ENCODE measurements at places on chromosomes 3 and 15. TPM values are rescaled to one million over a fixed set of nuclear protein-coding genes. Genes with fewer than 3 reads are reported as not detected.

DNA sequence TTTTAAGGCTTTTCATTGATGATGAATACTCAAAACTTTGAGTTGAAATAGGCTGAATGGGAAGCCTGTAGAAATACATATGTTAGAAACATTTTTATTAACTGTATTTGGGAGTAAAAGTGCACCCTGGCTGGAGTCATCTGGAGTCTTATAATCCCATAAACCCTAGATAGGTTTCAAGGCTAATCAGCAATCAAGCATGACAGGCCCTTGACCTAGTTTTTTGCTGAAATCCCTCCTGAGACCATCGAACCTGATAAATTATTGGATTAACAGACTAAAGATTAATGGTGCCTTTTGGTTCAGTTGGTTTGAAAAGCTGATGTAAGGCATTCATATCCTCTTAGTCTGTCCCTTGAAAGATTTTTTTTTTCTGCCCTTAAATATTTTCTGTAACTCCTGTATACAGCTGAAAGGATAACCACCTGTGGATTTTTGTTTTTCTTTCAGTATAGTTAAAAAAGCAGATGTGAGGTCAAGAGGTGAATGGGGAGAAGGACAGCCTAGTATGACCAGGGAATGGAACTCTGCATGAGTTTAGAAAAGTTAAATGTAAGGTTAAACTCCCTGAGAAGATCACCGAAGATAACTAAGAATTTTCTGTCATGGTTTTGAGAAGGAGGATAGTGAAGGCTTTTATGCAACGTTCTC lies 69.4 kb upstream of the STXBP5L start:
- no peak for DNase-seq

GRCh38 chr3:26560081-26560480 lies 62.5 kb upstream of the LRRC3B start:
- no peak for DNase-seq

The COL6A5 gene
- not detected for total RNA-seq

DNA sequence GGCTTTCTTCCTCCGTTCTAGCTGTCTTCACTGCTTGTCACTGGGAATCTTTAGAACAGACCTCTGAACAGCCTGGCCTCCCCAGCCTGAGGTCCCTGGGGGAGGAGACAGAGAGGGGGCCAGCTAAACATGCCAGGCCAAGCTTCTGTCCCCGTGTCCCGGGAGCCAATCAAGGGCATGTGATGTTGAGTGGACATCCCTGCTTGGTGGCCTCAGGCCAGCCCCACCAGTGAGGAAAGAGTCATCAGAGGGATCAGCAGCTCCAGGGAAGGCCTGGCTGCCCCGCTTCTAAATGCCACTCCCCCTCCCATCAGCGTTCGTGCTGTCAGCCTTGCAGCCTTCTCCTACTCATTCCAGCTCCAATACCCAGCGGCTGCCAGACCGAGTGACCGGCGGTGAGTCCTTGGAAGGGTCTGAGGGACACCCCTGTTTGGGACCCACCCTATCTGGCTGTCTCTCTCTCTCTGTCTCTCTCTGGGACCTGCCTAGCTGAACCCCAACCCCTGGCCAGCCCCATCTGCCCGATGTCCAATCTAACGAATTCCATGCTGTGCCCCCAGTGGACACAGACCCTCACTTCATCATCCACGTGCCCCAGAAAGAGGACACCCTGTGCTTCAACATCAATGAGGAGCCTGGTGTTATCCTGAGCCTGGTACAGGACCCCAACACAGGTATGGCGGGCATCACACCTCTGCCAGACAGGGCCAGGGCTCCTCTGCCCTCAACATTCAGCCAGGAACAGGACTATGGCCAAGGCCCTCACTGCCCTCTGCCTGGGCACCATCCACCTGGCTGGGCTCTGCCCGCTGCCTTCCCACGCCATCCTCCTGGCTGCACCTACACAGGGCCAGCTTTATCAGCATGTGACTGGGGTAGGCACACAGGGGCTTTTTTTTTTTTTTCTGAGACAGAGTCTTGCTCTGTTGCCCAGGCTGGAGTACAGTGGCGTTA lies 6.6 kb upstream of the ITIH3 start:
- DNase-seq: no peak

- peak; percentile 35 for DNase-seq
Measured at GRCh38 chr3:37924453-37924852, 62.8 kb downstream of the CTDSPL start.

GRCh38 chr3:195095035-195095703 lies 175.8 kb downstream of the XXYLT1 start:
- no peak for DNase-seq

DNA sequence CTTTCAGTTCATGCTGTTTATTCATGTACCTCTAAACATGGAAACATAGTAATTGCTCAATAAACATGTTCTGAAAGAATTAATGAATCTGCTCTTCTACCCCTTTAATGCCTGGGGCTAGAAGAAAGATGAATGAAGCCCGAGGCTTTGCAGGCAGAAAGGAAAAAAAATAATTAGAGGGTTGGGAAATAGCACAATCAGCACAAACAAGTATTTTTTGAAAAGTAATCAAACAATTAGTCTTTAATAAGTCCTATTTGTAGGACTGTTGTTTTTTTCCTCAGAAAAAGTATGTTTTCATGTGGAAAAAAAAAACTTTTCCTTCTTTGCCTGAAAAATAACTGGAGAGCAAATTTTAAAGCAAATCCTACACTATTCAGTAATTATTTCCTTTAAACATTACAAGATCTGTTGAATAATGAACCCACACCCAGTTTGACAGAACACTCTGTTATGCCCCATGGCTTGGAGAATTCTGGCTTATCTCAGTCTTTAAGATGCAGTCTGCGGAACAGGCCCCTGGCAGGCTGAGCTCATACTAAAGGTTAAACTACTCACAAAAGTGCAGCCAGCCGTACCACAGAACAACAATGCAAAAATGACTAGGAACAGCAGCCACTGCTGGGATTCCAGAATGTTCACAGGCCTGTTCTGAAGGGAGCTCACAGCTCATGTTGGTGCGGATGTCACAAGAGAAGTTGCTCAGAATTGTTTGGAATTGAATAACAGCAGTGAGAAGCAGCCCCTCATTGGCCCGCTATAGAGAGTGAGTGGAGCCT lies 79.2 kb downstream of the ABI3BP start:
- peak; percentile 4 for DNase-seq

- no peak for DNase-seq
Measured at GRCh38 chr3:46670891-46671427, 22.5 kb downstream of the ALS2CL start.

DNA sequence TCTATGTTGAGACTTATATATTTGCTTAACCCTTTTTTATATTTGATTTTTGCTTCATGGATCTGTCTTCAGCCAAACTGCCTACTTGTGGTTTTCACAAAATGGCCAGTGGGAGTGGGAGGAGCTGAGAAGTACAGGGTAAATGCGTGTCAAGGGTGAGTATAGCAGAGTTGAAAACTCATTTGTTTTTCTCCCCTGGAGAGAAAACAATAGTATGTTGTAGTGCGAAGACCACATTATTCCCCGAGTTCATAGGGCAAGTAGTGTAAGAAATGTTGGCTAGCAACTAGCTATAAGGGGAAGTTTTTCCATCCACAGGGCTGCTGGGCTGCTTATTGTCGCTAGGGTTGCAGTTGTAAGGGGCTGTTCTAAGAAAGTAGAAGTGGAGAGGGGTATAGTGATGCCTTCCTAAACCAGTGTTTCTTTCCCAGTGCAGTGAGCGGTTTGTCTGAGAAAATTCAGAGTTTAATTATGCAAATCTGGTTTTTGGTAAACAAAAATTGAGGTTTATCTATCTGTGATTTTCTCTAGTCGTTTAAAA lies 153.8 kb upstream of the AZI2 start:
- no peak for DNase-seq

The PLEKHO2 gene
- 19.0 TPM for total RNA-seq

GRCh38 chr3:120566243-120566975 lies 29.7 kb upstream of the NDUFB4 start:
- DNase-seq: no peak

The ATP8B4 gene
- 0.54 TPM for total RNA-seq

GRCh38 chr3:31114929-31115283 lies 220.4 kb upstream of the GADL1 start:
- DNase-seq: no peak

DNA sequence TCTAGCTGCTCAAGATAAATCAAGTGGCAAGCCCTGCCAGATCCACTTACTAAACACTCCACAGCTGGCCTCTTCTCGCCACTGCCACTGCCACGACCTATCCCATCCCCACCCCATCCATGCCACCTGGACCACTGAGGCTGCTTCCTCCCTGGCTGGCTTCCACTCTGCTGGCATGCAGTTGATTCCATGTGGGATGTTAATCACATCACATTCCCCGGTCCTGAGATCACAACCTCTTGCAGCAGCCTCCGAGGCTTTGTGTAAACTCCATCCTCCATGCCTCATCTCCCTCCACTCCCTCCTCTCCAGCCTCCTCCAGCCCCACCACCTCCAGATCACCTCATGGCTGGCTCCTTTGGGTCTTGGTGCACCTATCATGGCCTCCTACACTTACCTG lies 7.7 kb downstream of the NCKIPSD start:
- DNase-seq: peak; percentile 85

- no peak for DNase-seq
Measured at GRCh38 chr3:82494977-82495489, 733.6 kb upstream of the GBE1 start.

- no peak for DNase-seq
Measured at GRCh38 chr15:88049506-88049905, 207.0 kb downstream of the NTRK3 start.

GRCh38 chr15:70154718-70155347 lies 57.1 kb upstream of the TLE3 start:
- DNase-seq: peak; percentile 46

The BDH1 gene
- 3.1 TPM for total RNA-seq

- DNase-seq: no peak
Measured at GRCh38 chr3:123085293-123085931, 18.6 kb downstream of the PDIA5 start.

The OXTR gene
- total RNA-seq: 56.1 TPM

DNA sequence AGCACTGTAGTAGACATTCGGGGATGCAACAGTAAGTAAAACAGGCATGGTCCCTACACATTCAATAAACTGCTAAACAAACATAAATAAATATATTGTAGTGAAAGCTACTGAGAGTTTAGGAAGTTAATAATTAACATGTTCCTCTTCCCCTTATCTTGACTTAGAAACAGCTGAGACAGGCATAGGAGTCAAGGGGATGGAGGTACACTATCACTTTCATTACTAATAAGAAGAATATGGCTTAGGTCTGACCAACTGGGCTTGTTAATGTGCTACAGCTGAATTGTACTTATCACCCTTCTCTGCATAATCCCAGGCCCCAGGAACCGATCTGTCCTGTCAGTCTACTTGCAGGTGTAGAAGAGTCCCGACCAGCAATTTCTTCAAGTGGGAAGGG lies 116.3 kb upstream of the DAZL start:
- DNase-seq: no peak

DNA sequence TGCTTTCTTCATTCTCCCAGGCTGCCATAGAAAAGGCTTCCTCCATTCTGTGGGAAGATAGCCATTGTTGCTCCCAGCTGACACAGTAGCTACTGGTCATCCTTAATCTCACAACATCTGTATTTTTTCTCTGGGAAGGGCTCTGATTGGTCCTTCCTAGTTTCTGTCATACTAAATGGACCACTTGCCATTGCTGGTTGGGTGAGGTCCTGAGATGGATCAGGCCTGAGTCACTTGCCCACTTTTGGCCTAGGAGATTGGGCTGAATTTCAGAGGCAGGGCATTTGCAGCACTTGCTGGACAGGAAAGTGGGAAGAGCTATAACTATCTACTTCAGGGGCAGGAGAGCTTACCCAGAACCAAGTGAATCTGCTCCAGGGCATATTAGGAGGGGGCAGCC lies 106.5 kb upstream of the PROK2 start:
- DNase-seq: no peak

DNA sequence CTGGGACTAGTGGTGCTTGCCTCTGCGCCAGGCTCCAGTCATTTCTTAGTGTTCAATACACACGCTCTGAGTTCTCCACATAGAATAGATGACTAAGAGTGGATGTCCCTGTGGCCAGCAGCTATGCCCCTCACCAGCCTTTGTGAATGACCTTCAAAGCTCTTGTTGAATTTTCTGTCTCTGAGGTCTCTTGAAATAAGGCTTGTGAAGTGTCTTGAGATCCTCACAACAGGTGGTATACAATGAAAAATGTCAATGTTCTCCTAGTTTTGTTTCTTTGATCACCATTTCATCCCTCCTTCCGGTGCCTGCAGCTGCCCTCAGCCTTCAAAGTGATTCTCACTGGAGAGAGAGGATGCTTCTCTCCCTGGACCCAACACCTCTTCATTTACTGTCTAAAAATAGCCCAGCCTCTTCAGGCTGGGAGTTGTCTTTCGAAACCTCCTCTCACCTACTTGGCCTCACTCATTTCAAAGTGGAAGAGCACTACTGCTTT lies 5.4 kb downstream of the MAPKBP1 start:
- DNase-seq: no peak

The FOXB1 gene
- not detected for total RNA-seq

The PLA2G4F gene
- total RNA-seq: not detected

GRCh38 chr3:196563721-196564225 lies 4.6 kb downstream of the WDR53 start:
- DNase-seq: peak; percentile 34

DNA sequence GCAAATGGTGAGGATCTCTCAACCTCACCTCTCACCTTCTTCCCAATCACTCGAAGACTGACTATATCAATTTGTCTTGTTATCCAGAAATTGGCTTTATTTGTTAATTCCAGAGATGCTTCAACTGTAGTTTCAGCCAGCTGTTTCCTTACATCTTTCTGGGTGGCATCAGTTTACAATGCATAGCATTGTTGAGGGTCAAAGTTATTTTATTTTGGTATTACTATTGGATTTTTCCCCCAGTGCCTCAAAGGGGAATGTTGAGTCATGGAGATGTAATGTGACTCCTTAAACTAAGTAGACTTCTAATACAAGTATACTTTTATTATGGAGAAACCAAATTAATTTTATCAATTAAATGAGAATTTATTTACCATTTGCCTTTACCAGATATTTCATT lies 351.6 kb downstream of the TIGIT start:
- peak; percentile 58 for DNase-seq

The ARL6IP5 gene
- total RNA-seq: 126 TPM

DNA sequence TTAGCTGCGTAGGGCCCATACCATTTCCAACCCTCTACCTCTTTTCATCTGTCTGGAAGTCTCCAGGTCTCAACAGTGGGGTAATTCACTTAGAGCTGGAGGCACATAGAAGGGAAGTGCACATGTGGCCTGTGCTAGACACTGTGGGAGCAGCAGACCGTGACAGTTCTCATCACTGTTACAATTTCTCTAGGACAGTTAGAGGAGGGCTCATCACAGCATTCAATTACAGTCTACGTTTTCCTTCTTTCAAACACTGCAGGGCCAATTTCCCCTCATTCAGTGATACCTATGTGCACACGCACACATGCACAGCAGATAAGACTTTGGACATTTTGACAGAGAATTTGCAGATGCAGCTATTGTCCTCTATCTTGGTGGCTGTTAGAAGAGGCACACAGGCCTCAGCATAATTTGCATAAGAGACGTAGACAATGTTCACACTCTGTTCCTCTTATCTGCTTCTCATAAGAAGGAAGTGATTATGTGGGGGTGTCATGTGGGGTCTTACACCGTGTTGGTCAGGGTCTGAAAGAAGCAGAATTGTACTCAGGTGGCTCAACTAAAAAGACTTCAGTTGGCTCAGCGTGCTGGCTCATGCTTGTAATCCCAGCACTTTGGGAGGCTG lies 12.6 kb upstream of the HRG start:
- DNase-seq: no peak
